Esophagus squamous epithelium (tissue), 5 donors: ENCODE measurements at places on chromosomes 1 and 21.

GRCh38 chr1:43987159-43987902, 4.1 kb upstream of the CCDC24 start:
- no peak overlapping the region for H3K4me3 ChIP-seq
- H3K27ac ChIP-seq, result no peak overlapping the region
- no peak for DNase-seq
- no peaks in the 10 kb centered on the region for H3K27me3 ChIP-seq
- H3K36me3 ChIP-seq, result no peaks in the 10 kb centered on the region

DNA sequence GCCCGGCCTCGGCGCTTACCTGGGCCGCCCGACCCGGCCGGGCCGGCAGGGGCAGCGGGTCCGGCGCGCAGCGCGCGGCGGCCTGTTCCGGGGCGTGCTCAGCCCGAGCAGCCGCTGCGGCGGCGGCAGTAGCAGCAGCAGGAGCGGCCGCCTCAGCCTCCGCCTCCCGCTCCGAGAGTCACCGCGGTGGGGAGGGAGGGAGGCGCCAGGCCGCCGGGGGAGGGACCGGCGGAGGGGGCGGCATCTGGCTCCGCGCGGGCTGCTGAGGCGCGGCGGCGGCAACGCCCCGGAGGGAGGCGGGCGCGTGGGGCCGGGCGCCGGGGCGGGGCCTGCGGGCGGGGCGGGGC, at the start of gene CTNNBIP1:
Gene CTNNBIP1, minus strand, starts transcription at position 194 of the 347 bp plus-strand sequence. CDS start 38,205 bp downstream, outside the sequence.
- H3K36me3 ChIP-seq, result no peaks in the 10 kb centered on the region
- no peak for DNase-seq
- H3K27ac ChIP-seq, result peak within 1 kb of the TSS; percentile 99
- H3K27me3 ChIP-seq, result no peaks in the 10 kb centered on the region
- peaks cover 20% of the 10 kb centered on the region for H3K4me1 ChIP-seq

DNA sequence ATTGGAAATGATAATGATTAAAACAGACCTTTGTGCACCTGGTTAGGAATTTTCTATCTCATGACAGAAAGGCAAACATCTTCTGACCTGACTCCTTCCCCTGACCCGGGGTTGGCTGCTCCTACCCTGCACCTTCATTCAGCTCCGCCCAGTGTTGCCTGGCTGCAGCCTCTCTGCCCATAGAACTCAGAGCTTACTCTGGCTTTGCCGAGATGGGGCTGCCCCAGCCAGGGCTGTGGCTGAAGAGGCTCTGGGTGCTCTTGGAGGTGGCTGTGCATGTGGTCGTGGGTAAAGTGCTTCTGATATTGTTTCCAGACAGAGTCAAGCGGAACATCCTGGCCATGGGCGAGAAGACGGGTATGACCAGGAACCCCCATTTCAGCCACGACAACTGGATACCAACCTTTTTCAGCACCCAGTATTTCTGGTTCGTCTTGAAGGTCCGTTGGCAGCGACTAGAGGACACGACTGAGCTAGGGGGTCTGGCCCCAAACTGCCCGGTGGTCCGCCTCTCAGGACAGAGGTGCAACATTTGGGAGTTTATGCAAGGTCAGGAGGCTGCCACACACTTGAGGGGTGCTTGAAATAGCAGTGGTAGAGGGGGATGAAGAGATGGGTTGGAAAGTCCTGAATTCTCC, at the start of gene DIO1:
Gene DIO1, plus strand, starts transcription at position 189 of the 638 bp plus-strand sequence. Its CDS starts 24 bp downstream, at position 213.
- DNase-seq, result no peak
- no peak within 1 kb of the TSS for H3K27ac ChIP-seq
- no peak within 1 kb of the TSS for H3K4me3 ChIP-seq
- H3K27me3 ChIP-seq, result no peaks in the 10 kb centered on the region

- H3K36me3 ChIP-seq, result peaks cover 4% of the 10 kb centered on the region
- no peaks in the 10 kb centered on the region for H3K27me3 ChIP-seq
- no peak overlapping the region for H3K27ac ChIP-seq
- H3K4me1 ChIP-seq, result no peaks in the 10 kb centered on the region
- DNase-seq, result no peak
- no peak overlapping the region for H3K4me3 ChIP-seq
Observed at GRCh38 chr1:235997931-235998330, 67.0 kb downstream of the NID1 start.

- H3K4me3 ChIP-seq, result no peak overlapping the region
- no peaks in the 10 kb centered on the region for H3K4me1 ChIP-seq
- H3K36me3 ChIP-seq, result no peaks in the 10 kb centered on the region
Observed at GRCh38 chr1:101198842-101199636, 37.8 kb upstream of the S1PR1 start.

DNA sequence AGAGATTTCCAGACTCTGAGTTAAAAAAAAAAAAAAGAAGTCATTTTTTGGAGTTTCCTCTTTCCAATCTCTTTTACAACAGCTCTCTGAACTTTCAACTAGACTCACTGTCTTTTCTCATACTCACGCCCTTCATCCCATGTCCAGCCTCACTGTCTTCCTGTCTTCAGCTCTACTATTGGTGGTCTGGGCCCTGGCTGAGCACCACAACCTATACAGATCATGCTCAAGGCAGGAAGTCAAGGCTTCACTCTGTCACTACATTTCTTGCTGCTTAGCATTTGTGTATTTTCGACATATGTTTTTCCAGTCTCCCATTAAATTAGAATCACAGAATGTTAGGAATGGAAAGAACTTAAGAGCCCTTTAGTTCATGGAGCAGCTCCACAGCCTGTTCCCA, 106.4 kb upstream of the PPP2R5A start:
- no peaks in the 10 kb centered on the region for H3K36me3 ChIP-seq
- no peaks in the 10 kb centered on the region for H3K27me3 ChIP-seq
- no peak overlapping the region for H3K4me3 ChIP-seq

DNA sequence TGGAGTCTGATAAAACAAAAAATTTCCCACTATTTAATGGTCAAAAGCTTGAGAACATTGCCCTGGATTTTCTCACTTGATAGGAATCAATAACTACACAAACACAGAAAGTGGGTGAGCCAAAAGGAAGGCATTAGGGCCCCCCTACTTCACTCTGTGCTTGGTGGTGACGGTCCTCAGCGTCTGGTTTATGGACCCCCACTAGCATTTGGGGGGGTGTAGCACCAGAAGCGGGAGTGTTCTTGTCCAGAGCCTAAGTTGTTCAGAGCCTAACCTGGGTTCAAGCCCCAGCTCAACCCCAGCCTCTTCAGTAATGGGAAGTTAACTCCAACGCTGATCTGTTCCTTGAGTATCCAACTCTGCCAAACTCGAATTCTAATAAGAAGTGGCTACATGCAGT, 33.1 kb downstream of the STPG1 start:
- peaks cover 16% of the 10 kb centered on the region for H3K4me1 ChIP-seq
- no peak overlapping the region for H3K4me3 ChIP-seq
- no peaks in the 10 kb centered on the region for H3K27me3 ChIP-seq
- no peak for DNase-seq
- H3K36me3 ChIP-seq, result no peaks in the 10 kb centered on the region
